ENCODE measurements at places on chromosomes 12 and 14.

DNA sequence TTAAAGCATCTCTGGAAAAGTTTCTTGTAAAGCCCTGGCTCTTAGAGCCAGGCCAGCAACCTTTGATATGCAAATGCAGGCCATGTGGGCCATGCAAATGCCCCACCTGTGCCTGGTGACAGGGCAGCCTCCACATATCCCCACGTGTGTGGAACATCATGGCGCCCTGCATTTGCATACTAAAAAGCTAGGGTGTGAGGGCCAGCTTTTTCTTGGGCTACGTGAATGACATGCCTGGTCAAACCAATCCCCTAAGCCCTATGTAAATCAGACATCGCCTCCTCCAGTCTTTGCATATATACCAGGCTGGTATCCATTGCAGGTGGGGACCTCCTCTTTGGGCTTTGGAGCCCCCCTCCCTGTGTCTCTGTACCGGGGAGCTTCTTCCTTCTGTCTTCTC, 6.4 kb downstream of the CSRP2 start:
- DNase-seq: no peak

- no peak for DNase-seq
Measured at GRCh38 chr12:56520048-56520447, 1.6 kb upstream of the RBMS2 start.

DNA sequence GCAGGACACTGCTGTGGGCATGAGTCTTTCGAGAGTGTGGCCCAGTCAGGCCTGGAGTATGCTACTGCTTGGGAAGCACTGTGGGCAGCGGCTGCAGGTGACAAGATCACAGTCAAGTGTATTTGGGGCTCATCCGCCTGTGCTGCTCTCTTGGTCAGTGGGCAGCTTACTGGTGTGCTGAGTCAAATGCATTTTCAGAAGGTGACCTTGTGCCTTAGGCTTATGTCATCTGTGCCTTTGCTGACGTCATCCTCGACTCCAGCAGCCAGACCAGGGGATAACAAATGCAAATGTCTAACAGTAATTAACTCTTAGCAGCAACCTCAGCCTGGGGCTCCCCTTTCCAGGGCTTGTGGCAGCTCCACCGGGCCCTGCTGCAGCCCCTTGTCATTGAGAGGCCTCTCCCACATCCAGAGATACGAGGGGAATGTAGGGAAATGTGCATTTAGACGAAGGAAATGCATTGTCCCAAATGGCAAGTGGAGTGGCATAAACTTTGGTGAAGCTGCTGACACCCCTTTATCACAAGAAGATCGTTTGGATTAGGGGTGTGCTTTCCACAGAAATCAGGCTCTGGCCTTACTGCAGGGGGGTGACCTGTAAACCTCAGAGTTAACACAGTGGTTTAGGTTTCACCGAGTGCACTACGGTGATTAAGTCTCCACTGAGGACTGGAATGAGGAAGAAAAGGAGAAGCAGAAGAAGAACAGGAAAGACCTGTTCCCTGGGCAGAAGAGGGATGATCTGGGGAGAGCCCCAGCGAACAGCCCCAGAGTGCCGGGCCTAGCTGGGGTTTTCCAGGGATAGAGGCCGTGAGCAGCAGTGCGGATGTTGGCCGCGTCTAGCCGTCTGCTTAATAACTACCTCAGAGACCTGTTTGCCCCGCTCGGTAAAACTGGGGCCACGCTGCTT, 39.7 kb downstream of the PSMA6 start:
- DNase-seq: no peak

DNA sequence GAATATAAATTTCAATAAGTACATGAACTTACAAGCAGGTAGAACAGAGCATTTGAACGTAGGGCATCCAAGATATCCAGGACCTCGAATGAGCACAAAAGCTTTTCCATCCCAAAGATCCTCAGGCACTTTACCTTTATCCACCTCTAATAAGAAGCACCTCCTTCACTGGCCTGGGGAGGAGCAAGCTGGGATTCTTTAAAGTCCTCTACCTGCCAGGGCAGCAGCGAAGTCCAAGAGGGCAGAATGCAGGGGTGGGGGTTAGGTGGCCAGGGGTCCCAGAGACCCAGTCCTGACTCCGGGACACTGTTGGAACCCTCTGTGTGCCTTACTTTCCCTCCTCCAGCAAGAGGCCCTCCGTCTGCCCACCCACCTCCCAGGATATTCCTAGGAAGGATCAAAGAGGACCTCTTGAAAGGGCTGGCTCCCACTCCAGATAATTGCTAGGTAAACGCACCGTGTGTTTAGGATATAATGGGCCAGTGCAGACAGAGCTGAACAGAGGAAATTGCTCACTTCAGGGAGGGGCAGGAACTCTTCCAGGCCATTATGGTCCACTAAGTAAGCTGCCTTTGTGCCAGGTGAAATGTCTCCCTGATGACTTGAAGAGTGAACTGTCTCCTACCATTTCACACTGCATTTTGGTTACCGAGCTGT, 68.1 kb downstream of the TTC9 start:
- no peak for DNase-seq

DNA sequence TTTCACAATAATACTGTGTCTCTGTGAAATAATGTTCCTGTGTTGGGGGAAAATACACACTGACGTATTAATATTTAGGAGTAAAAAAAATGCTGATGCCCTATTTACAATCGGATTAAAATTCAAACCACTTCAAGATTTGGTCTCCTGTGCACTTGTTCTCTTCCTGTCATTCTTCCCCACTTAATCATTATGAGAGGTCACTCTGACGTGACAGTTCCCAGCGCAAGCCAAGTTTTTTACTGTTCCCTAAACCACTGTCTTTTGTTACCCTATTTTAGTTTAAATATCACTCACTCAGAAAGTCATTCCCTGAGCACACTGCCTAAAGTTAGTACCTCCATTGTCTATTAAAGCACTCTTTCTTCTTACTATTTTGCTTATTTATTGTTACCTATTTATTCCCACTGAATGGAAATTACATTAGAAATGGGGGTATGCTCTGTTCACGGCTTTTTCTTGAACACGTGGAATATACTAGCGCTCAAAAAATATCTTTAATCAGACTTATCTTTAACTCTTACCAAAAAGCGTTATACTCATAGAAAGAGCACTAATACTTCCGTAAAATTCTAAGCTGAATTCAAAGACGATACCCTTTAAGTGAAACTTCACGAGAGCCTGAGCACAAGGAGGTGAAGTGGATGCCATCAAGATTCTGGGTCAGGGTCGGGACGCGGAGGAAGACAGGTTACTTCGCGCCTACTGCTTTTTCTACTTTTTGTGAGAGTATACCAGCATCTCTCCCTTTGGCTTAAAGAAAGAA, 670 bp upstream of the PSMA3 start:
- DNase-seq: no peak

DNA sequence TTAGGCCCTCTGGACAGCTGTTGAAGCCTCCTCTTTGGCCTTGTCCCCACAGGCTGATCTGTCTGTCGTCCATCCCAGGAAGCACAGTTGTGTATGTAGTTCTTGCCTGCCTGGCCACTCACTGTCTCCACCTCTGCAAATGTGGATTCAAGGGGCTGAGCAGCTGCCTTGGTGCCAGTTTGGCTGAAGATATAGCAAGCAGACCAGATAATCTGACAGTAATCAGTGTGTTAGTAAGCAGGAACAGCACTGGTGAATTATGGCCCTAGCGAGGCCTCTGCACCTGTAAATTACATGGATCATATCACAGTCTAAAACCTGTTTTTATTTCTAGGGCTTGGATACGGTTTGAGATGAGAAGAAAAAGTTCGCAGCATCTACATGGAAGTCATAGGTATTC, 282.5 kb upstream of the NOS1 start:
- DNase-seq: no peak

- no peak for DNase-seq
Measured at GRCh38 chr12:65362234-65363031, 84.0 kb downstream of the MSRB3 start.

- peak; percentile 24 for DNase-seq
Measured at GRCh38 chr14:23478109-23478759, 8.7 kb downstream of the NGDN start.

DNA sequence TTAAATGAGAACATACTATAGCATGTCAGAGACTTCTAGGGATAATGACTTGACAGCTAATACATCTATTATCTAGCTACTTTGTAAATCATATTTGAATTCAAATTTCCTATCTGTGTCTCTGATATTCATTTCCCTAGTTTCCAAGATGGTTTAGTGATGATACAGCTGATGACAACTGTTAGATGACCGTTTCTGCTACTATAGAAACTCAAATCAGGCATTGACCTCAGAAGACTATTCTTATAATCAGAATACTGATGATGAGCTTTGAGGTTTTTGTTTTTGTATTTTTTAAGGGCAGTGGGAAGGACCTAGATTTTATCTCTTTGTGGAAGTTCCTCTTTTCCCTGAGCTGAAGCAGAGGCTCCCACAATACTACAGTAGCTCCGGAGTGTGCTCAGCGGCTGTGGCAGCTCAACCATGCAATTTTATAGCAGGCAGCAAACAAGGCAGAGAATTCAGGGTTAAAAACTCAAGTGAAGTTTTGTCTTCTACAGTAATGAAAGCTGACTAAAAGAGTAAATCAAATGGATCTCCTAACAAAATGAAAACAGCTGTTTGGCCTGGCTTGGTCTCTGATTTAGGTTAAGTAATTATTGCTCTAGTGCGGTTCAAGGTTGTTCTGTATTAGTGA, 145.1 kb downstream of the SLC25A21 start:
- no peak for DNase-seq
